ENCODE measurements at places on chromosomes 7 and 10. TPM values are rescaled to one million over a fixed set of nuclear protein-coding genes. Genes with fewer than 3 reads are reported as not detected.

IQUB gene
- 0.94 TPM for total RNA-seq

SNCG gene
- total RNA-seq = 16.2 TPM

CHST3 gene
- 26.3 TPM for total RNA-seq

GRB10 gene
- 33.8 TPM for total RNA-seq

Measured in pericardium fibroblast (primary cell).